Endothelial cell (in vitro differentiated cells): ENCODE measurements at places on chromosomes 5 and 9. TPM values are rescaled to one million over a fixed set of nuclear protein-coding genes. Genes with fewer than 3 reads are reported as not detected.

Gene EGFLAM
- 29.6 TPM for total RNA-seq

- no peak for DNase-seq
- H3K4me1 ChIP-seq = peaks cover 2% of the 10 kb centered on the region
- H3K27me3 ChIP-seq = peaks cover 3% of the 10 kb centered on the region
- no peak overlapping the region for H3K27ac ChIP-seq
- H3K36me3 ChIP-seq = no peaks in the 10 kb centered on the region
These were observed 31.7 kb downstream of the BASP1 start for GRCh38 chr5:17249029-17249634.

DNA sequence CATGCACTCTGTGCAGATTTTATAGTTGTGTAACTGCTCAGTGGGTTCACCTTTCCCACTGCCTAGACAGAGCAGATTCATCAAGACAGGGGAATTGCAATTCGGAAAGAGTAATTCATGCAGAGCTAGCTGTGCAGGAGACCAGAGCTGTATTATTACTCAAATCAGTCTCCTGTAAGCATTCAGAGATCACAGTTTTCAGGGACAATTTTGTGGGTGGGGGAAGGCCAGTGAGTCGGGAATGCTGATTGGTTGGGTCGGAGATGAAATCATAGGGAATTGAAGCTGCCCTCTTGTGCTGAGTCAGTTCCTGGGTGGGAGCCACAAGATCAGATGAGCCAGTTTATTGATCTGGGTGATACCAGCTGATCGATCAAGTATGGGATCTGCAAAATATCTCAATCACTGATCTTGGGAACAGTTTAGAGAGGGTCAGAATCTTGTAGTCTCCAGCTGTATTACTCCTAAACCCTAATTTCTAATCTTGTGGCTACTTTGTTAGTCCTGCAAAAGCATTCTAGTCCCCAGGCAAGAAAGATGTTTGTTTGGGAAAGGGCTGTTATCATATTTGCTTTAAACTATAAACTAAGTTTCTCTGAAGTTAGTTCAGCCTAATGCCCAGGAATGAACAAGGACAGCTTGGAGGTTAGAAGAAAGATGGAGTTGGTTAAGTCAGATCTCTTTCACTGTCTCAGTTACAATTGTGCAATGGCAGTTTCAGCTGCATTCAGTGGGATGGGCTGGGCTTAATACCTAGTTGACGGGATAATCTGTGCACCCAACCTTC lies 12.7 kb upstream of the SVEP1 start:
- no peak overlapping the region for H3K27ac ChIP-seq
- no peaks in the 10 kb centered on the region for H3K4me1 ChIP-seq
- no peak overlapping the region for H3K4me3 ChIP-seq
- peaks cover 2% of the 10 kb centered on the region for H3K27me3 ChIP-seq
- DNase-seq = no peak

Gene PIGO
- 20.3 TPM for total RNA-seq

Gene CCDC187
- 0.05 TPM for total RNA-seq
